ENCODE measurements at places on chromosomes 16 and 17.

DNA sequence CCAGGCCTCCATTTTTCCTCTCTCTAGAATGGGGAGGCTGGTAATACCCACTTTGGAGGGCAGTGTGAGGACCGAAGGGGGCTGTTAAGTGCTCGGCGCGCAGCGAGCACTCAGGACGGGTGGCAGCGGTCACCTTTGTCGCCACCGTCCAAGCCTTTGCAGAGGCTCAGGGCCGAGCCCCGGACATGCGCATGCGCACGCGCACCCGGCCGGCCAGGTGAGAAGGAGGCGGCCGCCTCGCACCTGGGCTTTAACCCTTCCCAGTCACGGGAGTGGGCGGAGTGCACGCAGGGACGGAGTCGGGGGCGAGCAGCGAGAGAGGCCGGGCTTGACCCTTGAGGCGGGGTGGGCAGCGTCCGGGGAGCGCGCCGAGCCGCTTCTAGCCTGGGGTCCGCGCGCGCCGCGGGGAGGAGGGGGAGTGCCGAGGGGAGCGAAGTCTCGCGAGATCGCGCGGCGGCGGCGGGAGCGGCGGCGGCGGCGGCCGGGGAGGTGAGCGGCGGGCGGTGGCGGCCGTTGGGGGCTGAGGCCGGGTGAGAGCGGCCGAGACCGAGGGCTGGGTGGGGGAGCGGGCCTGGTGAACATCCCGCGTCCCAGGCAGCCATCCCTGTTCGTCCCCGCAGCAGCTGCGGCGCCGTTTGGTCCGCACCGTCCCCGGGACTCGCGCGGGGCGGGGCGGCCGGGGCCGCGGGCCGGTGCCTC, at the start of gene MRTFB:
Gene MRTFB, plus strand, starts transcription at position 443 of the 699 bp plus-strand sequence. CDS start 69,288 bp downstream, outside the sequence.
- peak; percentile 79 for DNase-seq

GRCh38 chr17:64110379-64111152, 19.4 kb downstream of the ERN1 start:
- no peak for DNase-seq

DNA sequence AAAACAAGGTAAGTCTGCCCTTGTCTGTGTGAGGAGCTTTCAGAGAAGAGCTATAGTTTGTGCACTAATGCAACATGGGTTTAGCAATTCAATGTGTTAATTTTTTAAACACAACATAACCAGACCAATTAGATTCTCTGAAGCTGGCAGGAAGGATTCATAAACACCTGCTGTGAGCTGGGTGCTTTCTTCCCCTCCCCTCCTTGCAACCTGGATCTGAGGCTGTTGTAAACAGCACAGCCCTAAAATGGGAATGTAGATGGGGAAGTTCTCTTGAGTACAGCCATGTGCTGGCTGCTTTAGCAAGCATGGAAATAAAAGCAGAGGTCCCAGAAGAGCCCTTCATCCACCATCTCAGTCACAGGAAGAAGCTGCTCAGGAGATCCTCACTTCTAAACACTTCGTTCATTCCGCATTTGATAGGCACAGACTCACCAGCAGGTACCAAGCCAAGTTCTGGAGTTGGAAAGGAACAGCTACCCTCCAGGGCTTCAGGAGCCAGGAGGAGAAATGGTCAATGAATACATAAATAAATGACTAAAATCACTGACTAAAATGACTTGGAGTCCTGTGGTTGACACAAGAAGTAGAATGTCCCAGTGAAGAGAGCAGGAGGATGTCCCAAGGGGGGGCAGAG, 21.7 kb downstream of the AXIN2 start:
- DNase-seq = no peak

- DNase-seq = no peak
Measured at GRCh38 chr17:44343510-44344209, 1.4 kb upstream of the GRN start.

DNA sequence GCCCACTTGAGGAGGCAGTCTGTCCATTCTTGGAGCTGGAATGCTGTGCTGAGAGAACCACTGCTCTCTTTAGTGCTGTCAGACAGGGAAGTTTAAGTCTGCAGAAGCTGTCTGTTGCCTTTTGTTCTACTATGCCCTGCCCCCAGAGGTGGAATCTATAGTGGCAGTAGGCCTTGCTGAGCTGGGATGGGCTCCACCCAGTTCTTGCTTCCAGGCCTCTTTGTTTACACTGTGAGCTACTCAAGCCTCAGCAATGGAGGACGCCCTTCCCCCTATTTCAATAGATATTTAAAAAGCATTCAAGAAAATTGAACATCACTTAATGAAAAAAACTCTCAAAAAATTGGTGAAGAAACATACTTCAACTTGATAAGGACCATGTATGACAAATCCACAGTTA, 313.5 kb downstream of the PHKB start:
- DNase-seq = no peak

GRCh38 chr17:80998748-80999535, 7.3 kb downstream of the CHMP6 start:
- no peak for DNase-seq

DNA sequence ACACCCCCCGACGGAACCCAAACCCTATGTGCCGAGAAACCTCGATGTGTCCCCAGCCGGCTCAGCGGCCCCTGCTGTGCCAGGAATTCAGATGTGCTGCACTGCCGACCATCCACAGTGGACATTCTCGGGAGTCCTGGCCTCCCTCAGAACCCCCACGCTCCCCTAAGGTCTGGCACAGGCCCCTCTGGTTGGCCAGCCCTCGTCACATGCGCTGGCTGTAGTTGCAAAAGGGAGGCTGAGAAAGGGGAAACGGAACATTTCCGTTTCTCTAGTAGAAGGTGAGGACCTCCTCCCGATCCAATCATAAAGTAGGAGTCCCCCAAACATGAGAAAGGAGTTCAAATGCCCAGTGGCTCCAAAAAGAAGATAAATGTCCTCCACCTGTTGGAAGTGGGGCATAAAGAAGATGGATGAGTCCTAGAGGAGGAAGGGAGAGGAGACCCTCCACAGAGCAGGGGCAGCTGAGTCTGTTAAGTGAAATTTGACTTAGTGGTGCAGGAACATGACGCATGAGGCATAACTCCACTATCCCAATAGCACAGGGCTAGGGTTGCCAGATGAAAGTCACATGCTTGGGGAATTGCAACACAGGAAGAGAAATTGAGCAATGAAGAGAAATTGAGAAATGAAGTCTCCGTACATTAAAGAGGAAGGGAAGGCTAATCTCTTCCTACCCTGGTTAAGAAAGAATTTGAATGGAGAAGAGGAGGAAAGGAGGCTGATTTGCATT, 49.3 kb upstream of the WSB1 start:
- peak; percentile 18 for DNase-seq

DNA sequence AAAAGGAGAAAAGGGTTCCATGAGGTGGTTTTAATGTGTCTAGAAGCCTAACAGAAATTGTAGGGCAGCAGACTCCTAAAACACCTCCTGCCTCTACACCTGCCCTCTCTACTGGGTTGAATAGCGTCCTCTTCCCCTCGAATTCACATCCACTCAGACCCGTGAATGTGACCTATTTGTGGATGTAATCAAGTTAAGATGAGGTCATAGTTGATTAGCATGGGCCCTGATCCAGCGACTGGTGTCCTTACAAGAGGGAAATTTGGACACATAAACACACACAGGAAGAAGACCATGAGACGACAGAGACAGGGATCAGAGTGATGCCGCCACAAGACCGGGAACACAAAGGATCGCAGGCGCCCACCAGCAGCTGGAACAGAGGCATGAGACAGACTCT, 13.5 kb downstream of the CD300LF start:
- DNase-seq = no peak

DNA sequence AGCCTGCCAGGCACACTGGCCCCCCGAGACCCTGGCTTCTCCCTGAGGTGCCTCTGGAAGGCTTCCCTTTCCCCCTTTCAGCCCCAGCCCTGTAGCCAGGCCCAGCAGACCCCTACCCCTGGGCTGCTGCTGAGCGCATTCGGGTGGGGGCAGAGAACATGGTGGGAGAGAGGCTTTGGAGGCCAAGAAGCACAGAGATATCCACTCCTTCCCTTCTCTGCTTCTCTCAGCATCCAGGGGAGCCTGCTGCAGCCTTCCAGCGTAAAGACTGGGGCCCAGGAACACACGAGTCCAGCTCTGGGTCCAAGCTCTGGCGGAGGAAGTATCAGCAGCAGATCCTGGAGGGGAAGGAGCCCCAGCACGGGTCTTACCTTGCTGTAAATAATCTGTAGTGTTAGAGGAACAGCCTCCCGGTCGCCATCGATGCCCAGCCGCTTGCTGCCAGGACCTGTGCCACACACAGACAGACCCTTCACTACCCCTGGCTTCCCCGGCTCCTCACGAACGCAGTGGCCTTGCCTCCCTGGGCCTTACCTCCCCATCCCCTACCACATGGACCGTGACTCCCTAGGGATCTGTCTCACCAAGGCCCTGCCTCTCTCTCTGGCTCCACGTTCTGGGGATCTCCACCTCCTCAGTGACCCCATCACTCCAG, 17.0 kb upstream of the PIK3R6 start:
- no peak for DNase-seq

All from CD4-positive, alpha-beta T cell treated with Interleukin-17A for 1 hour (primary cell).